ENCODE measurements at places on chromosomes 1 and 21. TPM values are rescaled to one million over a fixed set of nuclear protein-coding genes. Genes with fewer than 3 reads are reported as not detected.

The TTC22 gene
- under 0.01 TPM for total RNA-seq

The TAS1R1 gene
- not detected for total RNA-seq

The NBPF10 gene
- total RNA-seq, result 2.0 TPM

The MATN1 gene
- total RNA-seq, result 0.33 TPM

The NR0B2 gene
- total RNA-seq, result not detected

The RUNX3 gene
- total RNA-seq, result not detected

The PIK3CD gene
- total RNA-seq, result 6.3 TPM

The PAX7 gene
- total RNA-seq, result not detected

The BCL2L15 gene
- under 0.01 TPM for total RNA-seq

The STIL gene
- 2.6 TPM for total RNA-seq

The TNNT2 gene
- total RNA-seq, result not detected

The CD1B gene
- total RNA-seq, result not detected

The UBE2Q1 gene
- total RNA-seq, result 30.1 TPM

The CCDC185 gene
- 0.17 TPM for total RNA-seq

The CYP4X1 gene
- total RNA-seq, result 0.17 TPM

The KLHDC7A gene
- total RNA-seq, result not detected

The SDE2 gene
- total RNA-seq, result 15.5 TPM

The OPTC gene
- total RNA-seq, result not detected

The DNASE2B gene
- not detected for total RNA-seq

The MYOC gene
- total RNA-seq, result 1.2 TPM

The KRTAP6-2 gene
- not detected for total RNA-seq

The IBA57 gene
- 7.4 TPM for total RNA-seq

The PEAR1 gene
- total RNA-seq, result 5.6 TPM

The CFHR1 gene
- not detected for total RNA-seq

The OR2L5 gene
- not detected for total RNA-seq

The KRTAP13-2 gene
- total RNA-seq, result not detected

The TFF1 gene
- total RNA-seq, result not detected

The TEDDM1 gene
- not detected for total RNA-seq

The FLG2 gene
- total RNA-seq, result not detected

The KMO gene
- total RNA-seq, result 0.17 TPM

The SLFNL1 gene
- 0.66 TPM for total RNA-seq

The MTARC2 gene
- total RNA-seq, result 6.1 TPM

The CD1E gene
- not detected for total RNA-seq

The CYP4Z1 gene
- not detected for total RNA-seq

The KRTAP13-3 gene
- not detected for total RNA-seq

Measured in smooth muscle cell of trachea (primary cell).